ENCODE measurements at places on chromosomes 7 and 10. TPM values are rescaled to one million over a fixed set of nuclear protein-coding genes. Genes with fewer than 3 reads are reported as not detected.

Gene CNPY1
- not detected for total RNA-seq

Gene PTPRN2
- total RNA-seq: 0.47 TPM

Gene HMX2
- not detected for total RNA-seq

Gene TUBAL3
- total RNA-seq: not detected

Gene DHX32
- total RNA-seq: 13.9 TPM

- H3K27me3 ChIP-seq: peaks cover 3% of the 10 kb centered on the region
- no peaks in the 10 kb centered on the region for H3K36me3 ChIP-seq
- no peak overlapping the region for H3K4me3 ChIP-seq
- no peak overlapping the region for H3K27ac ChIP-seq
Observed at GRCh38 chr10:119633538-119634218, 17.5 kb upstream of the BAG3 start.

GRCh38 chr7:37018954-37019353 lies 294.7 kb upstream of the AOAH start:
- no peak overlapping the region for H3K27ac ChIP-seq
- H3K4me1 ChIP-seq: peaks cover 5% of the 10 kb centered on the region
- no peaks in the 10 kb centered on the region for H3K27me3 ChIP-seq

- H3K27me3 ChIP-seq: no peaks in the 10 kb centered on the region
- H3K4me3 ChIP-seq: no peak overlapping the region
- DNase-seq: no peak
- no peak overlapping the region for H3K27ac ChIP-seq
Observed at GRCh38 chr7:79529881-79530235, 76.4 kb upstream of the MAGI2 start.

- H3K36me3 ChIP-seq: no peaks in the 10 kb centered on the region
- H3K27ac ChIP-seq: no peak overlapping the region
- DNase-seq: no peak
Observed at GRCh38 chr10:106513352-106513771, 651.1 kb downstream of the SORCS1 start.

- H3K4me3 ChIP-seq: no peak overlapping the region
- no peak overlapping the region for H3K27ac ChIP-seq
- DNase-seq: no peak
- H3K27me3 ChIP-seq: no peaks in the 10 kb centered on the region
- no peaks in the 10 kb centered on the region for H3K4me1 ChIP-seq
- no peaks in the 10 kb centered on the region for H3K36me3 ChIP-seq
Observed at GRCh38 chr10:13223241-13223640, 10.9 kb downstream of the UCMA start.

All from activated T-helper 1 cell treated with anti-CD3 and anti-CD28 coated beads, Interleukin-12 subunit alpha, Interleukin-12 subunit beta, Interleukin-2, Interleukin-4 antibody, amounts not matched to agents 30 ng/mL and 10 ng/mL and 1 ng/mL, durations not matched to agents 14 hours and 24 hours and 36 hours (primary cell).